NCI-H2029 (cell line): ENCODE measurements at places on chromosomes 16 and 17.

GRCh38 chr16:57253466-57253865, 8.4 kb downstream of the ARL2BP start:
- DNase-seq = no peak

- DNase-seq = no peak
These were observed 3.3 kb upstream of the CARHSP1 start for GRCh38 chr16:8872071-8872470.

GRCh38 chr17:55168958-55169687, 95.6 kb upstream of the HLF start:
- DNase-seq = no peak

- no peak for DNase-seq
These were observed 33.2 kb upstream of the MPHOSPH6 start for GRCh38 chr16:82203198-82203597.

DNA sequence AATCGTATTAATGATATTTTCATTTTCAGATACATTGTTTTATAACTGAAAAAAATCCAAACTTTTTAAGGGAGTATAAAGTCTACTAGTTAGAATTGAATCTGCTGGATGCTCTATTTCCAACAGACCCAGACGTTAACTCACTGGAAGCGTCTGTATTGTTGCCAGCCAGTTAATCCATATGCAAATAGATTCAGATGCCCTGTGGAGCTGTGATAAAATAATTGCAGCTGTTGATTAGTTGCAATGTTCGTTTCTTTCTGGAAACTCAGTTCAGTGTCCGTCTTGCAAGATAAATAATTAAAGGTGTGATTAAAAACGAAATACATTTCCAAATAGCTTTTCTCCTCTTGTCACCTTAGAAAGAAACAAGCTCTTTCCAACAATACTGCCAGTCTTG, 5.1 kb upstream of the GNA13 start:
- DNase-seq = no peak

DNA sequence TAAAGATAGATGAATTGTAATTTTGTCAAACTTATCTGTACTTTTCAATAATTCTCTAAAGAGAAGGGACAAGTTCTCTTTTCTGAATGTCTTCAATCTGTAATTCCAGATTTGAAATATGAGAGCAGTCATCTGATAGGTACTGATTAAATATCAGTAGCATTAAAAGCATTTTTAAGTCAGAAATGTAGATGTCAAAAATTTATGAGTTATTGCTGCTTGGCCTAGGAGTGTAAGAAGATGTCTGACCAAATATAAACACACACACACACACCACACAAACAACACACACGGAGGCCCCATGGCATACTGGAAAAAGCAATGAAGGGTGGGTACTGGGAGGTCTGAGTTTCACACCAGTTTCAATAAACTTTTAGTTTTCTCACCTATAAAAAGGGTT, 2.4 kb upstream of the TOB1 start:
- DNase-seq = no peak

GRCh38 chr17:15882777-15883176, 62.2 kb upstream of the ADORA2B start:
- no peak for DNase-seq

DNA sequence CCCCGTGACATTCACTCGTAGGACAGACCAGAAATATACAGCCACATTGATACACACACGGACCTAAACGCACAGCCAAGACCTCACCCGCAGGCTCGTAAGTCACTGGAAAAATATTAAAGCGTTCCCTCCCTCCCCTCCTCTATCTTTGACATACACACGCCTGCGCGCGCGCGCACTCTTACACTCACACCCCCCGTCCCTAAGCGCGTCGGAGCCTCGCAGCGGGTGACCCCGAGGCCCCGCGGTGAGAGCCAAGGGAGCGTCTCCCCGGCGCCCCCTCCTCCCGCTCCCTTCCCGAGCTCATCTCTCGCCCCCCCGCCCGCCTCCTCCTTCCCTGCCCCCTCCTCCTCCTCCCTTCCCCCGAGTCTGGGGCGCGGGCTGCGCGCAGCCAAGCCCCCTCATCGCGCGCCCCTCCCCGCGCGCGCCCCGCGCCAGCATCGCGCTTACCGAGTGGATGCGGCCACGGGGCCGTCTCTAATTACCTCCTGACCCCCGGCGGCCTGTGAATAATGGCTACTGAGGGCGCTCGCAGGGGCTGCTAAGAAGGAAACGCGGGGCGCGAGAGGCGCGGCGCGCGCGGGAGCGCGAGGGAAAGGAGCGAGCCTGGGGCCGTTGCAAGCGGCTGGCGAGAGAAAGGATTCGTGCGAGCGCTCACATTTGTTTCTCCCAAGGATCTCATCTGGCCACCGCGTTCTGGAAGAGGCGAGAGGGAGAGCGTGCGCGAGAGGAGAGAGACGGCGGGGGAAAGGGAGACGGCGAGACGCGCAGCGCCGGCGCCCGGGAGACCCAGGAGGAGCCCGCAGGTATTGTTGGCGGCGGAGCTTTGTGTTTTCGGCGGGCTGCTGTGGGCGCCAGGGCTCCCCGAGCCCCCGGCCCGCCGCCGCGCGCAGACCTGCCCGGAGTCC, 42.4 kb downstream of the RAI1 start:
- DNase-seq = no peak

GRCh38 chr16:51524555-51525373, 373.7 kb upstream of the SALL1 start:
- DNase-seq = no peak

DNA sequence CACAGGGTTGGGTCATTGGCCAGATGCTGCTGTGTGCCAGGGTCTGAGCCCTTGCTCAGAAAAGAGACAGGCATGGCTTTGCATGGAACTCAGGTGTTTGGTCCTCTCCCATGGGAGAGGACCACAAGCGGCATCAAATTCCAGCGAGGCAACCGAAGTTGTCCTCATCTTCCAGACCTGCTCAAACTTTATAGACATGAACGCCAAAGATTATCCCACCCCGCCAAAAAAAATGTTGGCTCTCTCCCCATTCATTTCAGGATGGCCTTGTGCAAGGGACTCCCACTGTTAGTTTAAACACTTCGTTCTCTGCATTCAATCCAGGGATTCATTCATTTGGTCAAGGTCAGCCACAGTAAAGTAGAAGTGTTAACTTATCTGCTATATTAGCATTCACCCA, 360.8 kb upstream of the ZFHX3 start:
- no peak for DNase-seq

DNA sequence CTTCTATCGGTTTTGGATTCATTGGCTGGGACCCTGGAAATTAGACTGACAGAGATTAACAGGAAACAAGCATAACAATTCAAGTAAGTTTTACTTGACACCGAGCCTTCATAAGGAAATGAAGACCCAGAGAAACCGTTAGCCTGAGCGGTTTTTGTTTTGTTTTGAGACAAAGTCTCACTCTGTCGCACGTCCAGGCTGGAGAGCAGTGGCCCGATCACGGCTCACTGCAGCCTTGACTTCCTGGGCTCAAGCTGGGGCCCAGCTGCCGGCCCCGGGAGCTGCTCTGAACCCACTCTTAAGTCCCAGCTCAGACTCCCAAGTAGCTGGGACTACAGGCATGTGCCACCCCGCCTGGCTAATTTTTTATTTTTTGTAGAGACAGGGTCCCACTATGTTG, 321.3 kb downstream of the SEC14L1 start:
- no peak for DNase-seq

GRCh38 chr16:49365711-49366509, 7.7 kb upstream of the C16orf78 start:
- no peak for DNase-seq

- peak; percentile 74 for DNase-seq
These were observed 6.2 kb downstream of the SBK1 start for GRCh38 chr16:28298511-28298878.

DNA sequence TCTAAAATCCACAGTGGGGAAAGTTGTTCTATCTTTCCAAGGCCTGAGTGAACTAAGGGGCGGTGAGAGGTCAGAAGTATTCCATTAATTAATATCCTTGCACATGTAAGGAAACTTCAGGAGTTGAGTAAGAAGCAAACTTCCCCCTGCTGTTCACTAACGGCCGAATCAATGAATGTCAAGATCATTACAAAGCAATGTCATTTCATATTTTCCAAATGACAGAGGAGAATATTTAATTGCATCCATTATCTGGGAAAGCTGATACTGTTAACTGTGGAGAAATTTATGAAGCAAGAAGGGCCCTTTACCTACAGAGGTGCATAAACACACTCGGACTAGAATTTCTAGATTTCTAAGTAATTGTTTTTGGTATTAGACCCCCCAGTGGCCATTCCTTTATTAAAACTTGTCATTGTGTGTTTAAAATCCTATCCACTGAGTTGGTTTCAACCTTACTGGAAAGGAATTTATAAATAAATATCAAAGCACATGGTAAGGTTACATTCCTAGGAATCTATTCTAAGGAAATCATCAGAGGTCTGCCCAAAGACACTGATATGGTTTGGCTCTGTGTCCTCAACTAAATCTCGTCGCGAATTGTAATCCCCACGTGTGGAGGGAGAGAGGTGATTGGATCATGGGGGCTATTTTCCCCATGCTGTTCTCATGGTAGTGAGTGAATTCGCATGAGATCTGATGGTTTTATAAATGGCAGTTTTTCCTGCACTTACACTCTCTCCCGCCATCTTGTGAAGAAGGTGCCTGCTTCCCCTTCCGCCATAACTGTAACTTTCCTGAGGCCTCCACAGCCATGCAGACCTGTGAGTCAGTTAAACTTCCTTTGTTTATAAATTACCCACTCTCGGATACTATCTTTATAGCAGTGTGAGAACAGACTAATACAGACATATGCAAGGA, 20.4 kb upstream of the SMURF2 start:
- no peak for DNase-seq

DNA sequence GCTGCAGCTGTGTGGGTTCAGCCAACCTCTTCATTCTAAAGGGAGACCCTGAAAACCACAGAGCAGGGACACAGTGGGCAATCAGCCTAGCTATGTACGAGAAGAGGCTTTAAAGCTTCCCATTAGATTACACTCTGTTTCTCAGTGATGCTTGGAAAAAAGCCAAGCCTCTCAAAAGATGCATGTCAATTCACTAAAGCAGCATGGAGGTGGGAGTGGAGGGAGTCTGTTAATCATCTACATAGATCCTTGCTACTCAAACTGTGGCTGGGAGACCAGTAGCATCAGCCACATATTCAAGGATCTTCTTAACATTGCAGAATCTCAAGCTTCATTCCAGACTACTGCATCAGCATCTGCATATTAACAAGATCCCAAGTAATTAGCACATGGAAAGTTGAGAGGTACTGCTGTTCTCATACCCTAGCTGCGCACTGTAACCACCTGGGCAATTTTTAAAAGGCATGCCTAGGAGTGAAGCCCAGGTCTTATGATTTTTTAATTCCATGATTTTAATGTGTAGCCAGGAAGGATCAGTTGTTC, 305.9 kb downstream of the PMP22 start:
- no peak for DNase-seq

DNA sequence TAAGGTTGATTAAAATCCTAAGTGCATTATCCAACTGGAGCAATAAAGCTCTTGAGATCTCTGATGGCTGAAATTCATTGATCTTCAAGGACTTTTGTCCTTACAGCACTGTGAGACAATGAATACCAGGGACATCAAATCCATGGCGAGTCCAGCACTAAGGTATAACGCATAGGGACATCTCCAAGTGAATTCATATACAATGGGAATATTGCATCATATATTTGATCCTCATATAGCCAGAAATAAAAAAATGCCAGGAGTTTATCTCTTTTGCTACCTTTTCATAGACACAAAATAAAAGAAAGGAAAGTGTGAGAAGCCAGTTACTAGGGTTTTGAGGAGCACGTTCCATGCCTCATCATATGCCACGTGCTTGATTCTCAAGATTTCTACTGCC, 112.5 kb upstream of the CDH13 start:
- DNase-seq = no peak

GRCh38 chr17:41340494-41340893, 10.1 kb downstream of the KRT33A start:
- DNase-seq = no peak

GRCh38 chr16:85416228-85417109, 196.7 kb upstream of the GSE1 start:
- DNase-seq = no peak

DNA sequence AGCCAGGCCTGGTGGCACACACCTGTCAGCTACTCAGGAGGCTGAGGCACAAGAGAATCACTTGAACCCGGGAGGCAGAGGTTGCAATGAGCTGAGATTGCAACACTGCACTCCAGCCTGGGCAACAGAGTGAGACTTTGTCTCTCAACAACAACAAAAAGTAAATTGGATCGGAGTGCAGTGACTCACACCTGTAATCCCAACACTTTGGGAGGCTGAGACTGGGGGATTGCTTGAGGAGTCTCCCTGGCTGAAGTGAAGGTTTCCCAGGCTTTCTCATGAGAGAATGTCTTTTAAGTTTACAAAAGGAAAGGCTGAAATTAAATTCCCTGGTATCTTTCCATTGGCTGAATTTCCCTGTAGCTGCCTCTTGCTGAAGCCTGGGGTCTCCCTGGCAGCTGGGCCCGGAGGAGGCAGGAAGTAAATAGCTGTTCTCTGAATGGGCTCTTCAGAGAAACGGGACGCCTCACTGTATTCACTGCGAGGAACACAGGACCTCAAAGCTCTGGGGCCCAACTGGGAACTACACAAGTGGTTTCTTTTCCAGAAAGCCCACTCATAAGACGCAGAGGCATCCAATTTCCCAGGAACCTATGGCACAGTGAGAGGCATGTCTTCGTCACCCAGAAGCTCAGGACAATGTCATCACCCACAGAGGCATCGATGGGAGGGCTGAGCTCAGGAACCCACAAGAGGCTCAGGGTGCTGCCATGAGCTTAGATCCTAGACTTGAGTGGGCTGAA, 77.4 kb upstream of the SMURF2 start:
- no peak for DNase-seq

DNA sequence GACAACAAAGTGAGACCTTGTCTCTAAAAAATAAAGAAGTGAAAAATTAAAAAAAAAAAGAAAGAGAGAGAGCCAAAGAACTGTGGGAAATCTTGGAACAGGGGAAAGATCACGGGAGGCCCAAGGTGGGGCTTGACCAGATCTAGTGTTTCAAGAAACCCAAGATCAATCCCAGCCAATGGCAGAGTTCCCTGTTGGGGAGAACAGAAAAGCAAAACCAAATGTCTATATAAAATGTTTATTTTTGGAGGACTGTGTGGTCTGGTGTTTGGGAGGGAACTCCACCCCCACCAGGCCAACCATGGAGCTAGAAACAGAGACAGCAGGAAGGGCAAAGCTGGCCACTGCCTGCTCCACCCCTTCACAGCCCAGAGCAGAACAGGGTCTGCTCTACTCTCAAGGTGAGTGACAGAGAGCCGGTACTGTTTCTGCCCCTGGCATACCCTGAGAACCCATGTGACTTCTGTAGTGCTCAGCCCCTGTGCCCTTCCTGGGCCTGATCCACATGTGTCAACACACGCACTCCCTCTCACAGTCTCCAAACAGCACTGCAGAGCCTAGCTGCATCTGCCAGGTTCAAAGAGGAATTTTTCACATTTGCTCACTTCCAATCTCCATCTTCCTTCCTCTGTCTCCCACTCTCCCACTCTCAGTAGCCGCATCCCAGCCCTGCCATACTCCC, 3.7 kb downstream of the TMEM101 start:
- DNase-seq = no peak

- no peak for DNase-seq
These were observed 15.6 kb upstream of the ZFPM1 start for GRCh38 chr16:88437367-88437964.
